Chondrocyte (in vitro differentiated cells): ENCODE measurements at places on chromosomes 3 and 15. TPM values are rescaled to one million over a fixed set of nuclear protein-coding genes. Genes with fewer than 3 reads are reported as not detected.

The RASSF1 gene
- 17.3 to 22.4 TPM (median 21.8 TPM) in 3 replicates for total RNA-seq

DNA sequence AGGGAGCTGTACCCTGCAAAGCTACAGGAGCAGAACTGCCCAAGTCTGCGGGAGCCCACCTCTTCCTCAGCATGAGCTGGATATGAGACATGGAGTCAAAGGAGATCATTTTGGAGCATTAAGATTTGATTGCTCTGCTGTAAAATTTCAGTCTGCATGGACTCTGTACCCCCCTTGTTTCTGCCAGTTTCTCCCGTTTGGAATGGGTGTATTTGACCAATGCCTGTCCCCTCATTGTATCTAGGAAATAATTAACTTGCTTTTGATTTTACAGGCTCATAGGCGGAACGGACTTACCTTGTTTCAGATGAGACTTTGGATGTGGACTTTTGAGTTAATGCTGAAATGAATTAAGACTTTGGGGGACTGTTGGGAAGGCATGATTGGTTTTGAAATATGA lies 18.3 kb downstream of the RNF13 start:
- H3K27ac ChIP-seq: no peak overlapping the region
- peaks cover 8% of the 10 kb centered on the region for H3K36me3 ChIP-seq
- H3K4me1 ChIP-seq: peaks cover 11% of the 10 kb centered on the region
- no peaks in the 10 kb centered on the region for H3K27me3 ChIP-seq

DNA sequence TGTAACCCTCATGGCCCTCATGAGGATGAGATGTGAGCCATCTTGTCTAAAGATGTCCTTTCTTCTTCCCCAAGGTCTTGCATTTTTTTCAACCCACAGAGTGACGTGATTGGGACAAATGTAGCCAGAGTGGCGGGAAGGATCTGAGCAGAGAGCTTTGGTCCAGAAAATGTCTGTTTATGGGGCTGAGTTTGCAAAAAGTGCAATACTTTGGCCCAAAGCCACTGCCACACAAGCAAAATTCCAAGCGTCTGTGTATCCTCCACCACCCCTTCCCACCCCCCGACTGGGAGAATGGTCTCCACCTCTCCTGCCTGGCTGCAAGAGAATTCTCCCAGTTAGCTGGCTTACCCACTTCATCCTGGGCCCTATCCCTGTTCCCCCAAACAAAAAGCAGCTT lies 246.9 kb upstream of the LRIG1 start:
- DNase-seq: no peak
- no peaks in the 10 kb centered on the region for H3K27me3 ChIP-seq
- H3K36me3 ChIP-seq: no peaks in the 10 kb centered on the region

DNA sequence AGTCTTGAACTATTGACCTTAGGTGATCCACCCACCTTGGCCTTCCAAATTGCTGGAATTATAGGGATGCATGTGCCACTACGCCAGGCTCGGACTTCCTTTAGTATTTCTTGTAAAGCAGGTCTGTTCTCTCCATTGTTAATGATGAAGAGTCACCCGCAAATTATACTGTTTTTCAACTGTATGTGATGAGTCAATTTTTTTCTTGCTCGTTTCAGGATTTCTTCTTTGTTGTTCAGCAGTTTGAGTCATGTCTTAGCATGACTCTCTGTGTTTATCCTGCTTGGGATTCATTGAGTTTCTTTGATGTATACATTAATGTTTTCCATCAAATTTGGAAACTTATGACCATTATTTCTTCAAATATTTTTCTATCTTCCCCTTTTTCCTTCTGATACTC lies 28.9 kb downstream of the GRAMD1C start:
- peaks cover 4% of the 10 kb centered on the region for H3K36me3 ChIP-seq
- H3K4me3 ChIP-seq: no peak overlapping the region
- H3K27ac ChIP-seq: no peak overlapping the region
- DNase-seq: no peak

- H3K27me3 ChIP-seq: peaks cover 2% of the 10 kb centered on the region
- no peak overlapping the region for H3K27ac ChIP-seq
- no peaks in the 10 kb centered on the region for H3K4me1 ChIP-seq
These were observed 286.0 kb downstream of the EDEM1 start for GRCh38 chr3:5473471-5473870.

- H3K27ac ChIP-seq: no peak overlapping the region
- H3K36me3 ChIP-seq: peaks cover 2% of the 10 kb centered on the region
- peaks cover 46% of the 10 kb centered on the region for H3K27me3 ChIP-seq
- no peaks in the 10 kb centered on the region for H3K4me1 ChIP-seq
These were observed 62.9 kb upstream of the SEC13 start for GRCh38 chr3:10383850-10384248.

DNA sequence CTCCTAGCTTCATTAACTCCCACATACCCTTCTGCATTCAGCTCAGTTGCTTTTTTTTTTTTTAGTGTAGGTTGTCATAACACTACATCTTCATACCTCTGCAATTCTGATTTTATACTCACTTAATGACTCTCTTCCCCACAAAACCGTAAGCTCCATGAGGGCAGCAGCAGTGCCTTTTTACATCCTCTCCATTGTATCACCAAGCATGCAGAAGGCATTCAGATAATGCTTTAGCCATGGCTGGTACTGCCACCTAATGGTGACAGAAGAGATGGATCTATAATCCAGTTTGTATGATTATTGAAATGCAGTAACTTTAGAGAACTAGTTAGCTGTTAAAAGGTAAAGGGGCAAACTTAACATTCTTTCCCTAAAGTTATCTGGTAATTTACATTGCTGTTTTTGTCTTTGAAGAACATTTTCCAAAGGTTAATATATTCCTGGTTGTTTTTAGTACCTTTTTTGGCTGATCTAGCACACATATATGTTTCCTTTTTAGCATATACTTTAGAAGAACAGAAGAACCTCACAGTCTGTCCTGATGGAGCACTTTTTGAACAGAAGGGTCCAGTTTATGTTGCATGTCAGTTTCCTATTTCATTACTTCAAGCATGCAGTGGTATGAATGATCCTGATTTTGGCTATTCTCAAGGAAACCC lies 36.8 kb downstream of the ATP1B3 start:
- peaks cover 27% of the 10 kb centered on the region for H3K36me3 ChIP-seq
- H3K4me1 ChIP-seq: no peaks in the 10 kb centered on the region
- no peaks in the 10 kb centered on the region for H3K27me3 ChIP-seq
- no peak overlapping the region for H3K27ac ChIP-seq
- no peak for DNase-seq

DNA sequence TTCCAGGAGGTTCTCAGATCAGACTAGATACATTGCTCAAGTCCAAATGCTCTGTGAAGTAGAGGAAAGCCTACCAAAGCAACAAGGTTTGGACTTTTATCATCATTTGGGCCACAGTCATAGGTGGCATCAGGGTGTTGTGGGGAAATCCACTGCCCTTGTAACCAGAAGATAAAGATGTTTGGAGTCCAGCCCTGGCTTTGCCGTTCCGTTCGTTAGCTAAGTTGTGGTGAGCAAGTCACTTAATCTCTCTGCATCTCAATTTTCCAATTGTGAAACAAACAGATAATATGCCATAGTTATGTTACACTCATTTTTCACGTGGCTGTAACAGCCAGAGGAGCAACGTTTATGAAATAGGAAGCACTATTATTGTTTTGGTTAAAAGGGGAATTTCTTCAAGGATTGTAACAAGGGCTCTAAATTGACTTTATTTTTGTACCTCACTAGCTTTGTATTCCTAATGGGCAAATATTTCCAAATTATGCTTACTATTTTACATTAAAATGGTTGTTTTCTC lies 125.6 kb downstream of the CD47 start:
- no peaks in the 10 kb centered on the region for H3K36me3 ChIP-seq
- H3K4me3 ChIP-seq: no peak overlapping the region
- no peak overlapping the region for H3K27ac ChIP-seq
- H3K27me3 ChIP-seq: no peaks in the 10 kb centered on the region
- H3K4me1 ChIP-seq: peaks cover 15% of the 10 kb centered on the region
- DNase-seq: no peak

- no peak for DNase-seq
These were observed 15.4 kb upstream of the MUC20 start for GRCh38 chr3:195705081-195705991.

DNA sequence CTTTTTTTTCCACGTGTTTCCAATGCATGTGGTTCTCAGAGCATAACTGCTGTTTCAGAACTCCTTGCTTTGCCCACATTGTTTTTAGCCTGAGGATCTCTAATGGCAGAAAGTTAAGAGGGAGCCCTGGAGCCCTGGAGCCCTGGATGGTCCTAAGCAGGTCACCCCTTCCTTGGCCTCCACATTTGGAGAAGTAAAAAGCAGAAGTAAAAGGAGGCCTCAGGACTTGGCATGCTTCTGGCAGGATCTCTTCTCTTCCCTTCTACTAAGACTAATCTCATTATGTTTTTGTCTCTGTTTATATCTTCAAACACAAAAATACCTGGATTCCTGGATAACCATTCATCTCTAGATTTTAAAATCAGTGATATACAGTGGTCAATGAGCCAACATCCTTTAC lies 50.1 kb downstream of the P2RY1 start:
- no peak overlapping the region for H3K27ac ChIP-seq
- no peaks in the 10 kb centered on the region for H3K36me3 ChIP-seq
- no peak overlapping the region for H3K4me3 ChIP-seq
- peaks cover 15% of the 10 kb centered on the region for H3K27me3 ChIP-seq
- no peak for DNase-seq
- no peaks in the 10 kb centered on the region for H3K4me1 ChIP-seq

GRCh38 chr3:187507266-187507665 lies 139.1 kb downstream of the RTP4 start:
- H3K36me3 ChIP-seq: peaks cover 2% of the 10 kb centered on the region
- no peak for DNase-seq
- peaks cover 21% of the 10 kb centered on the region for H3K4me1 ChIP-seq
- H3K27ac ChIP-seq: no peak overlapping the region

DNA sequence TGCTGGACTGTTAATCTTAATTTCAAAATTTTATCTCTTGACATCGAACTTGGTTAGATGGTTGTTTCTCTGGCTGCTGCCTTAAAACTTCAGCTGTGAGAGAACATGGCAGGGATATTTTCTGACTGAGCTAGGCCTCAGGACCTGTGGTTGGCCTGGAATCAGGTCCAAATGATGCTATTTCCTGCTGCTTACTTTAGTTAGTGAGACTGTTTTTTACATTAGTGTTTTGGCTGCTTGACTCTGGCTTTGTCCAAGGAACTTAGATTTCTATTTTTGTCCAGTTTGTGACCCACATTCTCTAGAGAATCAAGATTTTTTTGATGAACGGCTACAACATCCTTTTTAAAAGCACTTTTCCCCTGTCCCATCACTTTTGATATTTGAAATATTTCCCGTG lies 497.9 kb upstream of the SGO1 start:
- H3K36me3 ChIP-seq: peaks cover 4% of the 10 kb centered on the region
- H3K27me3 ChIP-seq: no peaks in the 10 kb centered on the region
- no peak for DNase-seq
- H3K4me3 ChIP-seq: no peak overlapping the region
- H3K4me1 ChIP-seq: peaks cover 15% of the 10 kb centered on the region

DNA sequence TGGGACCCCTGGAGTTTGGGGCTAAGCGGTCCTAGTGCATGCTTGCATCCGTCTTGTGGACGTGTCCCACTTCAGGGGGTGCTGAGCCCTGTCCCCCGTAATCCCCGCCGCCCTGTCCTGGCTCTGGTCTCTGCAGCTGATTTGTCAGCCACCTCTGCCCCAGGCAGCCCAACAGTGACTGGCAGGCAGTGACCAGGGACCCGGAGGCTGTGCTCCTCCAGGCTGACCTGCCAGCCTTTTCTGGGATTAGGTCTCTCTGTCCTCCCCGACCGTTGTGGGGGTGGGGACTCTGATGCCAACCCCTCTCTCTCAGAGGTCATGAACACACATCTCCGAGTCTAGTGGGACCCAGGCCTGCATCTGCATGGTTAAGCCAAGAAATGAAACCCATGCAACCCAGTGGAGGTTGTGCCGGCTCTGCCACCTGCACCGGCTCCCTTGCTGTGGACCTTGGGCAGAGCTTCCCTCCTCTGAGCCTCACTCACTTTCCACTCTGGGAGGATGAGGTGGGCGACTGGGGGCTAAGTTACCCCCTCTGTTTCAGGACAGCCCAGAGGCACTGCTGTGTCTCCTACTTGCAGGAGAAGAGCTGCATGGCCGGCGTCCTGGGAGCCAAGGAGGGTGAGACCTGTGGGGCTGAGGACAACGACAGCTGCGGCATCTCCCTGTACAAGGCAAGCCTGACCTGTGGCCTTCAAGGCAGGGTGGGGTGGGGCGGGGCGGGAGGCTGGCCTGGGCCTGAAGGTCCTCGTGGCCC lies 60.2 kb downstream of the FBLN2 start:
- H3K36me3 ChIP-seq: peaks cover 29% of the 10 kb centered on the region
- H3K27me3 ChIP-seq: no peaks in the 10 kb centered on the region
- no peak overlapping the region for H3K27ac ChIP-seq
- no peak for DNase-seq

- H3K27me3 ChIP-seq: peaks cover 7% of the 10 kb centered on the region
- no peak overlapping the region for H3K27ac ChIP-seq
- H3K4me3 ChIP-seq: no peak overlapping the region
- no peak for DNase-seq
- no peaks in the 10 kb centered on the region for H3K36me3 ChIP-seq
These were observed 77.2 kb upstream of the AGBL1 start for GRCh38 chr15:86002444-86002843.

- DNase-seq: no peak
- H3K4me3 ChIP-seq: no peak overlapping the region
- H3K36me3 ChIP-seq: no peaks in the 10 kb centered on the region
- H3K27ac ChIP-seq: no peak overlapping the region
- no peaks in the 10 kb centered on the region for H3K27me3 ChIP-seq
These were observed 229.2 kb downstream of the CLSTN2 start for GRCh38 chr3:140164156-140164555.

DNA sequence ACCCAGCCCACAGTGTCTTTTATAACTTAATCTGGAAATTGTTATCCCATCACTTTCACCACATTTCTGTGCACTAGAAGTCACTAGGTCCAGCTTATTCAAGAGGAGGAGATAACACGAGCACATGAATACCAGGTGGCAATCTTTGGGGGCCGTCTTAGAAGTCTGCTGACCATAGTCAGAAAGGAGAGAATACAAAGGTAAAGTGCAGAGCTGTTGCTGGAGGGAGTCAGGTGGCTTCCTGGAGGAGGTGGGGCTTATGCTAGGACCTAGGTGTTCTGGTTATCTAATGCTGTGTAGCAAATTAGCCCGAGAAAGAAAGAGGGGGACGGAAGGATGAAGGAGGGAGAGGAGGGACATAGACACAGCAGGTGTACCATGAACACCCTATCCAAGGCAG lies 46.5 kb downstream of the SLC6A20 start:
- DNase-seq: no peak
- H3K36me3 ChIP-seq: peaks cover 18% of the 10 kb centered on the region
- no peak overlapping the region for H3K4me3 ChIP-seq
- no peak overlapping the region for H3K27ac ChIP-seq
